ENCODE measurements at places on chromosomes 1 and 21. TPM values are rescaled to one million over a fixed set of nuclear protein-coding genes. Genes with fewer than 3 reads are reported as not detected.

Gene CD1D
- total RNA-seq = 0.35 TPM

Gene GPX7
- total RNA-seq = 5.4 TPM

Gene FAM229A
- 9.9 TPM for total RNA-seq

Gene SERPINC1
- total RNA-seq = not detected

Gene CRYBG2
- total RNA-seq = not detected

Gene SLC44A3
- total RNA-seq = 12.4 TPM

Gene AJAP1
- 49.7 TPM for total RNA-seq

Gene GJA9
- not detected for total RNA-seq

Gene CD84
- total RNA-seq = 3.7 TPM

Gene GSTM1
- not detected for total RNA-seq

Gene SLAMF1
- not detected for total RNA-seq

Gene PRAMEF14
- not detected for total RNA-seq

Gene ATP6V1G3
- not detected for total RNA-seq

Gene HTR6
- 2.5 TPM for total RNA-seq

Gene FCGR1A
- 14.3 TPM for total RNA-seq

Gene DNAJC28
- total RNA-seq = 4.0 TPM

Gene HSPB7
- 2.3 TPM for total RNA-seq

Gene SEMA4A
- total RNA-seq = 27.2 TPM

Gene GIPC2
- total RNA-seq = 0.49 TPM

Gene ELAPOR1
- 35.9 TPM for total RNA-seq

Gene EPHA10
- total RNA-seq = 29.9 TPM

Gene PPM1J
- 8.1 TPM for total RNA-seq

Gene ASTN1
- 135 TPM for total RNA-seq

Gene PPIAL4G
- 0.46 TPM for total RNA-seq

Gene ATG4C
- 21.1 TPM for total RNA-seq

Gene UMODL1
- total RNA-seq = 0.21 TPM

Gene RGS8
- 10.9 TPM for total RNA-seq

Gene B3GALT2
- total RNA-seq = 34.8 TPM

Gene TMEM79
- 3.4 TPM for total RNA-seq

Gene OR2L13
- 10.8 TPM for total RNA-seq

Gene EFNA3
- total RNA-seq = 16.9 TPM

Gene MYOG
- not detected for total RNA-seq

Gene TNFRSF9
- total RNA-seq = not detected

Gene IGFN1
- total RNA-seq = 1.9 TPM

Gene S100A16
- 19.1 TPM for total RNA-seq

Gene B3GALT5
- total RNA-seq = 5.4 TPM

Gene STYXL2
- 0.32 TPM for total RNA-seq

Gene DUSP23
- 18.6 TPM for total RNA-seq

Gene PADI4
- 3.5 TPM for total RNA-seq

Gene IRF6
- total RNA-seq = 0.61 TPM

Gene CDCA8
- 0.36 TPM for total RNA-seq

Gene METTL18
- 8.4 TPM for total RNA-seq

Gene AADACL4
- total RNA-seq = not detected

Gene PDPN
- 6.2 TPM for total RNA-seq

Gene CASQ2
- total RNA-seq = 1.0 TPM

Gene KPRP
- total RNA-seq = not detected

Gene OR10J1
- not detected for total RNA-seq

Gene TCHH
- total RNA-seq = 0.55 TPM

Gene SLC30A2
- not detected for total RNA-seq

Gene CORT
- 4.6 TPM for total RNA-seq

Gene S100A8
- total RNA-seq = not detected

Gene FCAMR
- not detected for total RNA-seq

Gene FAM110D
- total RNA-seq = 3.4 TPM

Gene PCAT6
- 3.2 TPM for total RNA-seq

Gene RNU1-2
- total RNA-seq = 10,614 TPM

Measured in dorsolateral prefrontal cortex (tissue), 122 donors.